Fibroblast of skin of left quadriceps (primary cell): ENCODE measurements at places on chromosomes 16 and 17.

- DNase-seq = no peak
Observed at GRCh38 chr16:84178146-84178765, 8.6 kb downstream of the TAF1C start.

DNA sequence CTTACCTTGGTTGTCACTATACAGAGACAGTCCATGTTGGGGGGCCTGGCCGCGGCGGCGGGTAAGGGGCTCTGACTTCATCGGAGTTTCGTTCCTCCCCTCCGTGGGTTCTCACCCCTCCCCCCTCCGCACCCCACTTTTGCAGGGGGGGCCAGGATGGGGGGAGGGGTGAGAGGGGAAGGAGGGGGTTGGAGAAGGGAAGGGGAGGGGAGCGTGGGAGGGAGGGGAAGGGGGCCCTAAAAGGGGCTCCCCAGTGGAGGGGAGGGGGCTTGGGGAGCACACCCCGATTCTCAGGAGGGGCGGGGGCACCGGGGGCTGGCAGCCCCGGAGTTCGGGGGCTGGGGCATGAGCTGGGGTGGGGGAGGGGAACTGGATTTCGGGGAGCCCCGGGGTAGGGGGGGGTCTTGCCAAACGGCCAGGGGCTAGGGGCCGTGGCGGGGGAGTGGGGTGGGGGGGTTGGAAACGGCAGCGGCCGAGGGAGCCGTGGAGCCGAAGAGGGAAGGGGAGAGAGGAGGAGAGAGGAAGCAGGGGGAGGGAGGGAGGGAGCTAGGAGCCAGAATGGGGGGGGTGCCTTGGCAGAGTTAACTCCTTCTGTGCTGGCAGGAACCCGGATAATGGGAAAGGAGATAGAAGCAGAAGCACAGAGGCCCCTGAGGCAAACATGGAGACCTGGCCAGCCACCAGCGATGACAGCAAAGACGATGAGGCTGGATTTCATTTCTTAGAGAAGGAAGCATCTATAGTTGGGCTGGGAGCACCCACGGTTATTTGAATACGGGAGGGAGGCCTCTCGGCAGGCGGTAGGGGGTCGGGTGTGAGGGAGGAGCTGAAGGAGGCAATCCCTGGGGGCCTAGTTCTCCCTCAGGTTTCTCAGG is 2.3 kb downstream of the DLG4 start:
- no peak for DNase-seq

DNA sequence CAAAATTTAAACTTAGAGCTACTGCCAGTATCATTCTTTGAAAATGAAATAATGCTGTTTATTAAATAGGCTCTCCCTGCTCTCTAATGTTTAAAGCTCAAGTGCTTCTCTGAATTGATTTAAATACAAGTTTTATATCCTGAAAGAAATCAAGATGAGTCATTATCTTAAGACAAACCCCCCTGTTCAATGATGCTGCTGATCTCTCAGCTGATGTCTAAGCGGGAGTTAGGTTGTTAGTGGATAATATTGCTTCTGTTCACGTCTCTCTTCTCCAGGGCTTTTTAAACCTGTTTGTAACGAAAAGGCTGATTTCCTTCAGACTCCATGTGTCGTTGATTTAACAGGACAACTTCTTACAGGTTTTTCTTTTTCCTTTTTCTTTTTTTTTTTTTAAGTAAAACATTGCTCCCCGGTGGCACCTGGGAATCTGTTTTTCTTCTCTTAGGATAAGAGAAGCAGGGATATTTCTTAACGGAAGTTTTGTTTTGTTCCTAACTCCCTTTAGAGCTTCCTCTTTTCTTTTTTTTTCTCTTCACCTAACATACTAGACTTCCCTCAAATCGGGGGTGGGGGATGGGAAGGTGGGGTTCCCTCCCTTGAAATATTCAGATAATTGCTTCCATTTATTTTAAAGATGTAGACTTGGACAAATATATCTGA is 807 bp upstream of the LYRM9 start:
- no peak for DNase-seq

DNA sequence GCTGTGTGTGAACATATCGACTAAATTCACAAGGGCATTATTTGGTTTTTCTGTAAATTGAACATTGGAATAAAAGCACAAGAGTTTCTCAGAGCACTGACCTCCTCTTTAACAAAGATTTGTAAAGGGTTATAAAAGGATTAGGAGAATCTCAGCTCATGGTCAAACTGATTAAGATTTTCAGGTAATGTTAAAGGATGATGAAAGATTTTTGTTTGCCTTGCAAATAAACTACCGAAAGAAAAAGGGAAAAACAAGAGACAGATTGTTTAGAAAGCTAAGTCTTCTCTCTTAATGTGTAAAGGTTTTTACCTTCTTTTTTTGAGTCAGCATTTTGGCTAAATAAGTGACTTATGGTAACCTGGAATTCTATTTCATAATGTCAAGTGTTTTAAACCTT is 47.6 kb upstream of the MED9 start:
- DNase-seq = no peak

DNA sequence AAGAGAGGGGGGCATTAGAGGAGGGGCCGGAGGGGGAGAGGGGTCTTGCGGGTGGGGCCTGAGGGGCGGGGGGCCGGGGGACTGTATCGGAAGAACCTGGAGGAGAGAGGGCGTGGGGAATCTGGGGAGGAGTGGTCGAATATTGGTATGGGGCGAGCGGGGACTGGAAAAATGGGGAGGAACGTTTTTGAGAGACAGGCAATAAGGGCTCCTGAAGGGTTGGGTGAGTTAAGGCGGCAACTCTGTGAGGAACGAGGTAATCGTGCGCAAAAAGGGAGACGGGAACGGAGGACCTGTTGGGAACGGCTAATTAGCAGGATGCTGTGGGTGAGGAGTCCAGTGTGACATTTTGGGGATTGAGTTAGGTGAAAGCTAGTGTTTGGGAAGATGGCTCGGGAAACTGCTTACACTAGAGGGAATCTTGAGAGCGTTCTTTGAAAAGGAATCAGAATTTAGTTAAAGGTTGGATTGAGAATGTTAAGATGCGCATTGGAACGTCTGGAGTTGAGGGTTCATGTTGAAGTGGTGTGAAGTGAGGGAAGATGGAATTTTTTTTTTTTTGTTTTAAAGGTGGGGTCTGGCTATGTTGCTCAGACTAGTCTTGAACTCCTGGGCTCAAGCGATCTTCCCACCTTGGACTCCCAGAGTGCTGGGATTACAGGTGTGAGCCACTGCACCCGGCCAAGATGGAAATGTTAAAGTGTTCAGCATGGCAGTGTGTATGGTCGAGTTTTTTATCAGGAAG is 662 bp downstream of the WIPF2 start:
- no peak for DNase-seq

DNA sequence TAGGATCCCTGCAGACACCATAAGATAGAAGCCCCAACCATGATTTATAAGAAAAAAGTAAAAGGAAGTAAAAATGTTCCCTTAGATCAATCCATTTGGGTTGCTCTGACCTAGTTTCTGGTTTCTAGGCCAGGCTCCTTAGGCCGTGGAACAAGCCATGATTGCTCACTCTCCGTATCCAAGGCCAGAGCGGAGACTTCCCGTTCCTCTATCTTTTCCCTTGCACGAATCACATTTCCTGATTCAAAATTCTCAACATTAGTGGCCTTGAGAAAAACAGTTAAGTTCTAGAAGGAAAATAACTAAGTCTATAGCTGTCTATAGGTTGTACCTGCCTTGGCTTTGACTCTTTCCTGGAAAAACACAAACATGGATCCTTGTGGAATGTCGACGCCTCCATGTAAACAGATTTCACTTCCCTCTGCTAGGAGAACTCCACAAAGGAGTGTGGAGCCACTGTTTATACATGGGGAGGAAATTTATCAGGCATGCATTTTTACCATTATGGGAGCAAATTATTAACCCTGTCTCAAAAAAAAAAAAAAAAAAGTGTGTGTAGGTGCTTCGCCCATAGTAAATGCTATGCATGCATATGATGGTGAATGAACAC is 149.6 kb downstream of the ZFHX3 start:
- DNase-seq = no peak

- no peak for DNase-seq
Observed at GRCh38 chr17:38568845-38569510, 36.8 kb downstream of the SRCIN1 start.

DNA sequence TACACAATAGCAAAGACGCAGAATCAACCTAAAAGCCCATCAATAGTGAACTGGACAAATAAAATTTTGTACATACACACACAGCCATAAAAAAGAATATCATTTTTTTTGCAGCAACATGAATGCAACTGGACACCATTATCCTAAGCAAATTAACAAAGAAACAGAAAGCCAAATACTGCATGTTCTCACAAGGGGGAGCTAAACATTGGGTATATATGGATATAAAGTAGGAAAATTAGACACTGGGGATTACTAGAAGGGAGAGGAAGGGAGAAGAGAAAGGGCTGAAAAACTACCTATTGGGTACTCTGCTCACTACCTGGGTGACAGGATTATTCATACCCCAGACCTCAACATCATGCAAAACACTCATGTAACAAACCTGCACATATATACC is 28.2 kb downstream of the ADAMTS18 start:
- no peak for DNase-seq

GRCh38 chr16:53745086-53745485 is 41.1 kb downstream of the FTO start:
- no peak for DNase-seq

- DNase-seq = no peak
Observed at GRCh38 chr17:5226940-5227878, 7.5 kb downstream of the SCIMP start.

- DNase-seq = no peak
Observed at GRCh38 chr17:72425133-72425793, 304.4 kb downstream of the SOX9 start.

- no peak for DNase-seq
Observed at GRCh38 chr16:1428511-1428910, 2.4 kb upstream of the PERCC1 start.

- no peak for DNase-seq
Observed at GRCh38 chr16:2195322-2196161, 863 bp downstream of the CASKIN1 start.

DNA sequence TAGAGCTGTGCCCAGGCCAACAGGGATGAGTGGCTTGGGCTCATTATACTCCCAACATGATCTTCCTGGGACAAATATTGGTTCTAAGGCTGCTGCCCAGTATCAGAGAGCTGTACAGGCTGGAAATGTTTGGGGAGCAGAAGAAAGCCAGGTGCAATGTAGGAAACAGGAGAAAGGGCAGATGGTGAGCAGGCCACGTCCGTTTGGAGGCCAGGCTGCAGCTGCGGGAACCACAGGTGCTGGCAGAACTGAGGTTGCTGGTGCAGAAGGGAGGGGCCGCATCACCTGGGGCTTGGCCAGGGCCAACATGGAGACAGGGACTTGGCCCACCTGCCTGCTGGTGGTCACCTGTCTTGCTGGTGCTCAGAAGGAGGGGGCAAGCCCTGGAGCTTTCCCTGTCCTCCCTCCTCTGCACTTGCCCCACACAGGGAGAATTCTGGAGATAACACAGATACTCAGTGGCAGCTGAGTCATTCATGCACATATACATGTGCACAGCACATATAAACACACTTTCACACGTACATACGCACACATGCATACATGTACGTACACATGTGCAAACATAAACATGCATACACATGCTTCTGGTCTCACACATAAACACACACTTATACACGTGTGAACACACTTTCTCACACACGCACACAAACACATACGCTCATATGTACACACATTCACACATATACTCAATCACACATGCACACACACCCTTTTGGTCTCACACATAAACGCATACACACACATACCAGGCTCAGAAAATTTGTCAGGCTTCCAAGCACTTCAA is 67.7 kb downstream of the WSCD1 start:
- DNase-seq = no peak

DNA sequence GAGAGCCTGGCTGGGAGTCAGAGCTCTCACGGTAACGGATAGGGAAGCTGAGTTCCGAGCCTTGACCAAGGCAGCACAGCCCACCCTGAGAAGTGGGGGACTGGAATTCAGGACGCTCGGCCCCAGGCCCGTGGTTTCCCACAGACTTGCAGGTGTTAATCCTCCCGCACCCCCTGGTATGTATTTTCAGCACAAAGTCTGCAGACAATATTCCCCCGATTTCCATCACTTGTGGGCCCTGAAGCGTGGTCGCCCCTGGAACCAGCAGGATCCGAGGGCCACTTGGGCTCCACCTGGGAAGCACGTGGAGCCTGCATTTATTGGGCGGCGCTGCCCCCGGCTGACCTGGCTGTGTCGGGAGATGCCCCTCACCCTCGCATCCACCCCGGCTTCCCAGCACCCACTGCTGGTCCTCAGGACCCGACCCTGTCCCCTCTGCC is 60.2 kb downstream of the WSB1 start:
- DNase-seq = no peak

DNA sequence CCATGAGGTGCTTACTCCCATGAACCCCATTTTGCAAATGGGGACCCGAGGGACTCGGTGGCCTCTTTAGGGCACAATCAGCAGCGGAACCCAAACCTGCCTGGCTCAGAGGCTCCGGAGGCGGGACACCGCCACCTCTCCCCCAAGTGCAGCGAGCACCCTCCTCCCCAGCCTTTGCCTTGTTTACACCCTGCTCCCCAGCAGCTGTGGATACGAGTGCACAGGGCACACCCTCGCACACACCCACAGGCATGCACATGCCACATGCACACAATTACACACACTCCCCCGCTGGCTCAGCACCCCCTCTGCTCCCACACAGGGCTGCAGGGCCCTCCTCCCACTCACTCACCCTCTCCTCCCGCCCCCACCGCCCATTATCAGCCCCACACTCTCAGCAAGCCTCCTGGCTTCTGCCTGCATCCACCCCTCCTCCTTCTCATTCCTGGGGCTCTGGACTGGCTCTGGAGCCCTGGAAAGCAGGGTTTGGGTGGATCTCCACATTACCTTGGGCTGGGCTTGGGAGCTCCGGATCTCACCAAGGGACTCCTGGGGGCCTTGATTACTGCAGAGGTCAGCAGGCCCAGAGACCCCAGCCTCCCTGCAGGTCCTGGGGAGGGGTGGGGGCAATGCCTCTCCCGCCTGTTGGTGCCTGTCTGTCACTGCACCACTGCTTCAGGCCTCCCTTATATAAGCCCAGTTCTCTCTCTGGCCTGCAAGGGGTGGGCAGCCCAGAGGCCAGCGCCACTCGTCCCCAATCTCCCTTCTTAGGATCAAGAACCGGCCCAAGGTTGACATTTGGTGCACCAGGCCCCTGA is 6.4 kb downstream of the PDK2 start:
- DNase-seq = peak; percentile 51
